Activated CD8-positive, alpha-beta memory T cell treated with anti-CD3 and anti-CD28 coated beads, Interleukin-2, amount 10 ng/mL, durations not matched to agents 7 days and 5 days (primary cell): ENCODE measurements at places on chromosomes 5 and 9.
A peak's percentile ranks its signal among the peaks of the same experiment; 100 is the strongest.

GRCh38 chr5:14267166-14267838 lies 124.2 kb downstream of the TRIO start:
- no peak for DNase-seq

GRCh38 chr5:120600639-120601038 lies 136.5 kb downstream of the PRR16 start:
- no peak for DNase-seq

GRCh38 chr5:165495829-165496380 lies 1990.5 kb downstream of the MAT2B start:
- no peak for DNase-seq

DNA sequence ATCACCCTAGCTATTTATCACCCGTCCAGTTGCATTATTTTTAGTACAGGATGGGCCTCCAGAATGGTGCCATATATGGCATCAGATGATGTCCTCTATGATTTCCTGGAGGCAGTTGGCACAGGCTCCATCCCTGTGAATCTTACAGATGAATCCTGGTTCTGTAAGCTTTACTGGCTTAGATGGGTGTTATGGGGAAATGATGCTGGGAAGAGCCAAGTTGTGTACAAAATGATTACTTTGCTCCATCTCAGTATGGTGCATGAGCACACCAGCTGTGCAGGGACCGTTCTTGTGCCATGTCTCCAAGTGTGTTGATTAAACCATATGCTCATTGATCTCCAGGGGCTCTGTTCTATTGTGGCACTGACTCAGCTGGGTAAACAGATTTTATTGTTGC lies 755.7 kb downstream of the TLR4 start:
- DNase-seq = no peak

DNA sequence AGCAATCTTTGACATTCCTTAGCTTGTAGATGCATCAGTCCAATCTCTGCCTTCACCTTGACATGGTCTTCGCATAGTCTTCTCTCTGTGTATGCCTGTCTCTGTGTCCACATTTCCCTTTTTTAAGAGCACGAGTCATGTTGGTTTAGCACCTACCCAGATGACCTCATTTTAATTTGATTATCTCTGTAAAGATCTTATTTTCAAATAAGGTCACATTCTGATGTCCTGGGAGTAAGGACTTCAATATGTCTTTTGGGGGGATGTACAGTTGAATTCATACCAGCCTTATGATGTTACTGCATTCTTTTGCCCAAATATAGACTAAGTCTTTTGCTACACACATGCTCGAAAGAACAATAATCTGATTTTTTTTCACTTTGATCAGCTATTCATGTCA lies 6.9 kb downstream of the KCTD16 start:
- DNase-seq = no peak

DNA sequence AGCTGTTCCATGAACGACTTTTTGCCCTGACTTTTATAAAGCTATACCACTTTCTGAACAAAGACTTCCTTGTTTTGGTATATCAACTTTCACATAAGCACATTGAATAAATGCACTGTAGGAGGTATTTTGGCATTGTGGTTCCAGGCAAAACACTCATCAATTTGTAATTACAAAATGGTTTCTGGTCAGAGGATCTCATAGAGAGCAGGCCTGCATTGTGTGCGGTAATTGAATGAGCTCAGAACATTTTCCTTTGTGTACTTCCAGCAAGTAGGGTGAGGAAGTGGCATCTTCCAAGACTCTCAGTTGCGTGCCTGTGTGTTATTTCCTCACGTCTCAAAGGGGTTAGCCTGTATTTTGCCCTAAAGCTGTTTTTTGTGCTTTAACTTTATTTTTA lies 89.2 kb downstream of the PDE6A start:
- no peak for DNase-seq

GRCh38 chr5:143183989-143184388 lies 219.5 kb downstream of the NR3C1 start:
- no peak for DNase-seq

GRCh38 chr5:134440201-134440755 lies 28.6 kb upstream of the CDKN2AIPNL start:
- DNase-seq = no peak

DNA sequence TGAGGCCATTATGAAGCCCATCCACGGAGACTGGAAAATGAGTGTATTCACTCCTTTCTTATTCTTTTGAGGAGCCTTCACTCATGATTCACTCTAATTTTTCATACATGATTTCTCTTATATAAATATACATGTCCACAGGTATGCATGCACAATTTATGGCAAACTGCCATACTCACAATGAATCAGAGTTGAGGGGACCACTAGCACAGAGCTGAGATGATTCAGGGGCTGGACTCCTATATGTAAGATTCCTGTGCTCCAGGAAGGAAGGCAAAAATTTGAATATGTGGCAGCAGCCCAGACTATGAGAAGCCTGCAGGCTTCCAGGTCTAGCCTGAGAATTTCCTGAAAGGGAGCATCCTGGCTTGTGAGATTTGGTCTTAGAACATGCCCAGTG lies 484.6 kb downstream of the PRELID2 start:
- DNase-seq = no peak

GRCh38 chr9:136784997-136785361 lies 6.2 kb upstream of the TMEM141 start:
- DNase-seq = no peak

- no peak for DNase-seq
These were observed 59.2 kb downstream of the SYK start for GRCh38 chr9:90860826-90861225.

GRCh38 chr5:149345892-149346222 lies 558 bp downstream of the GRPEL2 start:
- peak; percentile 54 for DNase-seq

DNA sequence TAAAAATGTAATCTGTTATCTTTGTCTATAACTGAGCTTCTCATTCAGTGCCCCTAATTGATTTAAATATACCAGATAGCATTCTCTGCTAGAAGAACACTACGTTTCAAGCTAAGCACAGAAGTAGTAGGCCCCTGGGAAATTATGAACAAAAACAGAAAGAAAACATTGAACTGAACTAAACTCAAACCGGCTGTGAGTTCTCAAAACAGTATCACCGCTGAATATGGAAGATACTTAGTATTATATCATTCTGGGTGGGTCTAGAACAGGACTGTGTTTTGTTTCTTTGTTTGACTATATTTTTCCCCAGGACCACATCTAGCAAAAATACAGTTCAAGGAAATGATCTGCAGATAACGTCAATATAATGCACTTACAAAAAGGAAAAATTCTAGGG lies 95.1 kb upstream of the HMHB1 start:
- DNase-seq = no peak

DNA sequence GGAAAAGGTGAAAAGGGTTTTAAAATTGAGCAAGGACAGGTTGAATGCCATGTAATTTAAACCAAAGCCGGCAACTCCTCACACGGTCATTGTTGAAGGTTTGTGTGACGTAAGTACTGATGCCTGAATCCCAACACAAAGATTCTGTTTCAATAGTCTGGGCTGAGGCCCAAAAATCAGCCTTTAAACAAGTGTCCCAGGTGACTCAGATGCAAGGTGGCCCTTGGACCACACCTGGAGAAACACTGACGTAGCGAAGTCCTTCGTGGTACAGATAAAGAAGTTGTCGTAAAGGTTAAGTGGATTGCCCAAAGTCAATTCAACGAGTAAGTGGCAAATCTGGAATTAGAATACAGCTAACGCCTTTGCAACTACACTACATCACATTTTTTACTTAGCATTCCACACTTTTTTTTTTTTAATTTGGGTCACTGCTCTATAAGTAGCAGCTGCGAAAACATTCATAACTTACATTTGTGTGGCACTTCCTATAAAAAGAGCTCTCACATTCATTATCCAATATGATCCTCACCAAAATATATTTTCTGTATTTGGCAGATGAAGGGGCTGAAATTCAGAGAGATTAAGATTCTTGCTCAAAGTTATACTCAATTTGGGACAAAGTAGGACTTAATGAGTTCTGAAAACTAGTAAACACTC lies 111.3 kb downstream of the LPAR1 start:
- no peak for DNase-seq

- no peak for DNase-seq
These were observed 8.0 kb downstream of the MAP1B start for GRCh38 chr5:72115296-72115695.

GRCh38 chr5:181259283-181259682 lies 1.7 kb downstream of the TRIM52 start:
- DNase-seq = no peak

- no peak for DNase-seq
These were observed 4.5 kb downstream of the RNF208 start for GRCh38 chr9:137217276-137218211.

DNA sequence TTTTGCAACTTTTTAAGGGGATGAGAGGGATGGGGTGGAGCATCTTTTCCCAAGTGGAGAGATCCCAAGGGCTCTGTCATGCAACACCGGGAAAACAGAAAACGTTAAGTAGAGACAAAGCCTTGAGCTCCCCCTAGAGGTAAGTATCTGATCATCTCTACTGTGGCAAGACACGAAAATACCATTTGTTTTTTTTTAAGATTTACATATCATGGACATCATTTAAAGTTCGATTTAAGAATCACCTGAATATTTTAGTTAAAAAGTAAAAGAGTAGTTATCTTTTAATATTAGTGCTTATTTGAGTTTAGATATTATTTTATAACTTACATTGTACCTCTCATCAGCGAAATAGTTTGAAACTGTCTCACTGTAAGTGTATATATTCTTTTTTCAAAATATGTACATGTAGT lies 200.4 kb downstream of the LRRC70 start:
- no peak for DNase-seq

DNA sequence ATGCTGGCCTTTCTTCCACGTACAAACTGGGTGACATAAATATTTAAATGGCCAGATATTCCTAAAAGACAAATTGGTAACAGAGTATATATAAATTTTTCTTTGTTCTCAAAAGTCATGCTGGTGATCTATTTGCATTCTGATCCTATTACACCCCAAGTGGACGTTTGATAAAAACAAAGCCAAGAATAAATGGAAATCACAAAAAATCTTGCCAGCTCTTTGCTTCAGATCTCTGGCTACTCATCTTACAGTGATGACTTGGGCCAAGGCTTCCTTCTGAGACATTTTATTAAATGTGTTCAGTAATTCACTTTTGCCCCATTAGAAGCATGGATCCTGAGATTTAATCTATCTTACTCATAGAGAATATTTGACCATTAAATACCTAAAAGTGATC lies 444.3 kb upstream of the PIK3R1 start:
- no peak for DNase-seq

DNA sequence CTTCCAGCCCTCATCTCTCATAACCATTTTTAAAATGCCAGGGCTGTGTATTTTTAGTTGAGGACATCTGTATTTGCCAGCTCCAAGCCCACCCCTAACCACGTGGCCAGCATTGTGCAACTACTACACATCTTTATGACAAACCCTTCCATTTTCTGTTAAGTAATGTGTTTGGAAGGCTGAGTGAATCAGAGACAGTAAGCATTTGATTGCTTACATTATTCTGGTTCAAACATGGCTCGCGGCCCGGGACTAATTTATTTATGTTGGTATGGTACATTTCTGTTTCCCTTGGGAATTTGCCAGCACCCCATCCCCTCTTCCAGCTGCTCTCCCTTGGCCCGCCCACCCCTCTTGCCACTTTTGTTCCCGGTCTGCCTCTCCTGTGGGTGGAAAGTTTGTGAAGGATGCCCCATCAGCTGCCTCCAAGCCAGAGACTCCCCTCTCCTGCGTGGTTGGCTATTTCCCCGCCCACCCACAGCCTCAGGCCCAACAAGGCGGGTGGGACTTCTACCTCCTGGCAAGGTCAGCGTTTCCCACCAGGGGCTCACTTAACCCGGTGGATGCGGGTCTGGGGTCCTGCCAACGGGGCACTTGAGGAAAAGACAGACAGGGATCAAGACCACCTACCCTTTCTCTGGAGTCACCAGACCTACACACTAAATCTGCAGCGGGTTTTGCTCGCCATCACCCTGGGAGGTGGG lies 162.2 kb downstream of the HSD17B3 start:
- no peak for DNase-seq

GRCh38 chr5:130112246-130112645 lies 208.0 kb downstream of the CHSY3 start:
- DNase-seq = no peak

DNA sequence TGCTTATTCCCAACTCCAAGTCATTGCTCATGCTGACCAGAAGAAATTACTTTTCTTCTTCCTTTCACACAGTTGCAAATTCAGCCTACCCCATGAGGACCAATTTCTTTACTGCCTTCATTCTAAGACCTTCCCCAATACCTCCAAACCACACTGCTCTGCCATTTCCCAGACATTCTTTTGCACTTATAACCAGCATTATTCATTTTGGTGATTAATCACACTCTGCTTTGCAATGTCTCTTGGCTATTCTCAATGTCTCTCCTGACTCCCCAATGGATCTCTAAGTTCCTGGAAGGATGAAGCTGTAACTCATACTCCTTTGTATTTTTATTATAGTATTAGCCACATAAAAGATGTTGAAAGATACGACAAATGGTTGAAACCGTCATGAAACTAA lies 105.7 kb upstream of the RANBP3L start:
- no peak for DNase-seq

DNA sequence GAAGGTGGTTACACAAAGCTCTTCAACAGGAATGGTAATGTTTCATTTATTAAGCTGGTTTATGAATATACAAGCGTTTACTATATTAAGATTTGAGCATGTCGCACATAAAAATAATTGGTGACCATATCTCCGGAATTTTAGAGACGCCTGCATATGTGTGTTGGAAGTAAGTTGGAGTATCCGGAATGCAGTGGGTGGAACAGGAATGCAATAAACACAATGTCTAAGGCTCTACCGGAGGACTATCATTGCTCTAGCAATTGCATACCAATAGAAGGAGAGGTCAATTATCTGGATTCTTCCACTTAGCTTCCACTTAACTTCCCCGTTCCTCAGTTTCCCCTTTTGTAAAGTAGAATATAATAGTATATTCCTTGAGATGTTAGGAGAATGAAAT lies 1.1 kb upstream of the CEP78 start:
- DNase-seq = no peak

DNA sequence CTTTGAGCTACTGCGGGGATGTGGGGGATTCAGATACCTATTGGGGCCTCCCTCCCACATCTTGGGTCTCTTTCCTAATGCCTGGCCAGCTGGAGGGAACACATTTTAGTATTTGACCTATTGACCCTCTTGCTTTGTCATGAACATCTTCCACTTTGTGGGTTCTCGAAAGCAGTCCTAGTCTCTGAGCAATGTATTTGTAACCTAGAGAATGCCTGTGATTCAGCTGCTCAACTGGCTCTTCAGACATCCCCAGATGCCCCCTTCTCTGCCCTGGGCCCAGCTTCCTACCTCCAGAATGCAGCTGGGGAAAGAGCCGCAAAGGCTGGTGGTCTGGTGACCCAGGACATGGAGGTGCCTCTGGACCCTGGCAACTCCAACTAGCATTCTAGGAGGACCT lies 32.2 kb downstream of the APTX start:
- DNase-seq = no peak

GRCh38 chr9:133169102-133169501 lies 5.4 kb upstream of the GBGT1 start:
- no peak for DNase-seq

DNA sequence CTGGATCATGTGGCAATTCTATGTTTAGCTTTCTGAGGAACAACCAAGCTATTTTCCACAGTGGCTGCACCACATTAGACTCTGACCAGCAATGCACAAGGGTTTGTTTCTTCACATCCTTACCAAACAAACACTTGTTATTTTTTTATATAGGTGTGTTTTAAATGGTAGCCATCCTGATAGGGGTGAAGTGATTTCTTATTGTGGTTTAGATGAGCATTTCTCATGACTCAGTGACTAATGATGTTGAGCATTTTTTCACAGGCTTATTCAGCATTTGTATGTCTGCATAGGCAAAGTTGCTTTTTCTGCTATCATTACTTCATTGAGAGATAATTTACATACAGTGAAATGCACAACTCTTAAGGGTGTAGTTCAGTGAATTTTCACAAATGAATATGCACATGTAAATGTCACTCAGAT lies 36.0 kb downstream of the ANKRD33B start:
- DNase-seq = no peak
